Stimulated activated CD8-positive, alpha-beta memory T cell treated with anti-CD3 and anti-CD28 coated beads, Interleukin-7, amount 100 ng/mL, for 48 hours (primary cell): ENCODE measurements at places on chromosomes 6 and 20.

- no peak for DNase-seq
Measured at GRCh38 chr6:85641522-85641896, 1.2 kb downstream of the SYNCRIP start.

DNA sequence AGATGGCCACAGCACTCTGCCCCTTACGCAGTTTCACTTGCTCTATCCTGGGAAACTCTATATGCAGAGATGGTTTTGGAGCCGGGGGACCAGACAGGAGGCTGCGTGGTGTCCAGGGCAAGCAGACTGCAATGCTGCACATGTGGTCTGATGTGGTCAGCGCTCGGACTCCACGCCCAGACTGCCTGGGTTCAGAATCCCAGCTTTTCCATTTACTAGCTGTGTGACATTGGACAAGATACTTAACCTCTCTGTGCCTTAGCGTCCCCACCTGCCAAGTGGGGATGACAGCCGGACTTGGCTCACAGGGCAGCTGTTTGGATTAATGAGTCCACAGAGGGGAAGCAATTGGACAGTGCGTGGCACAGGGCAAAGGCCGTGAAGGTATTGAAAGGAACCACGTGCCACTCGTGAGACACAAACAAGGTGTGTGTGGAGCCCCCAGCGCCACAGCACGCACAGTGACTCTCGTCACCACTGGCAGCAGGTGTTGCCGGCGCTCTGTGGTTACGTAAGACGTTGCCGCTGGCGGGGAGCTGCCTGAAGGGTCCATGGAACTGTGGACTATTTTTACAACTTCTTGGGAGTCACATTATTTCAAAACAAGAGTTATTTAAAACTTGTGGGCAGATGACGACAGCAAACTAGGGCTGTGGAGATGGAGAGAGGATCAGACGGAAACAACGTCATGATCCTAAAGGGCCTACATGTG is 201.4 kb downstream of the PREX1 start:
- DNase-seq, result no peak

- DNase-seq, result no peak
Measured at GRCh38 chr6:42237857-42238256, 20.2 kb upstream of the MRPS10 start.

DNA sequence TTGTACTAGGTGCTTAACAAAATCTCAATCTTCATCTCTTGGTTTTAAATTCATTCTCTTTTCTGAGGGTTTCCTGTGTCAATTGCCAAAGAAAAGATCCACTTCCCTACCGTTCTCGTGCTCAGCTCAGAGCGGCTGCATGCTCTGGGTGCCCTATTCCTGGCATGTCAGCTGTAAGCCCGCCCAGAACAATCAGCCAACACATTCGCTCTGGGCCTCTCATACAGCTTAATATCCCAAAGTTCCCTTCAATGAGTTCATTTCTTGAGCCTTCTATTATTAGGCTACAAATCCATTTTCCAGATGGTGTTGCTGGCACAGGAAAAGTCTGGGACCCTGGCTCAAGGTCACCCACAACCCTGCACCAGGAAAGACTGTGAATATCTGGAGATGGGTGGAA is 24.3 kb upstream of the LRFN2 start:
- DNase-seq, result no peak

DNA sequence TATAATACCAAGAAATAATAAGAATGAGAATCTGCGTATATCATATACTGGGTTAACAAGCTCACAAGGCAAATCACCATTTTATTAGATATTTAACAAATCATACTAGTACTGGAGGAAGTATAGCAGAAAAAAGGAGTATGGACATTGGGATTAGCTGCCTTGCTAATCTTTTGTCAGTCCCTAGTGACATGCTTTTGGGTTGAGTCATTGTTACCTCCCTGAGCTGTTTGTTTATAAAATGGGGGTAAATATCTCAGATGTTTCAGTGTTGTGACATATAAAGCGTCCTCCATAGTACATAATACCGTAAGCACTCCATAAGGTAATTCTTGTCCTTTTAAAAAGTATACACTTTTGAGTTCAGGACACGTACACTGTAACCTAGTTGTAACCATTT is 107.0 kb downstream of the ESR1 start:
- DNase-seq, result no peak

DNA sequence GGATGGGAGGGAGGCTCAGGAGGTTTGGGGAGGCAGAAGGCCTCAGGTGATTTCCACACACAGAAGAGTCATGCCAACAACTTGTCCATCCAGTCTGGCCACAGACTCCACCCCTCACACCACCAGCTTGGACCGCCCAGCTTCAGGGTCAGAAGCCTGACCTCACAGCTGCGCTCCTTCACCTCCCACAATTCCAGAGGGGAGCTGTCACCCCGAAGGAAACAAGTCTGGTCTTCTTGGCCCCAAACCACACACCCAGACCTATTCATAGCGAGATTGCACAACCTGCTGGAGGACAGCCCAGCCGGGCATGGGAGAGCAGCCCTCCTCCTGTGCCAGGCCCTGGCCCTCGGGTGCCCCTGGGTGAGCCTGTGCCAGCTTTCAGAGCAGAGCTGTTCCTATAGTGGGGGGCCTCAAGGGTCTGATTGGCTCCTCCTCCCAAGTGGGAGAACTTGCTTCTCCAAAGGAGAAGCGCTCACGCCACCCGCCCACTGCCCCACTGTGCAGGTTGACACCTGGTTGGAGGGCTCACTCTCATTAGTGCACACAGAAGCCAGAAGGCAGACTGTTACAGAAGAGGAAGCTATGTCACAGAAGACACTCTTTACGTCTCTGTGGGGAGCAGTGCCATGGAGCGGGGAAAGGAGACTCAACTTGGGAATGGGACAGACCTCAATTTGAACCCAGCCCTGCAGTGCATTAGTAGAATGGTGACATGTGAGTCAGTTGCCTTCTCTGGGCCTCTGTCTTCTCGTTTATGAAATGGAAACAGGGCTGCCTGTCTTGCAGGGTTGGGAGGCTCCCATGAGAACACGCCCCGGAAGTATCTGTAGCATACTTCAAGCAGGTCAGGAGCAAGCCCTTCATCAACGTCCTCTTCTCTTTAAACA is 128.8 kb downstream of the FOXO3 start:
- no peak for DNase-seq

DNA sequence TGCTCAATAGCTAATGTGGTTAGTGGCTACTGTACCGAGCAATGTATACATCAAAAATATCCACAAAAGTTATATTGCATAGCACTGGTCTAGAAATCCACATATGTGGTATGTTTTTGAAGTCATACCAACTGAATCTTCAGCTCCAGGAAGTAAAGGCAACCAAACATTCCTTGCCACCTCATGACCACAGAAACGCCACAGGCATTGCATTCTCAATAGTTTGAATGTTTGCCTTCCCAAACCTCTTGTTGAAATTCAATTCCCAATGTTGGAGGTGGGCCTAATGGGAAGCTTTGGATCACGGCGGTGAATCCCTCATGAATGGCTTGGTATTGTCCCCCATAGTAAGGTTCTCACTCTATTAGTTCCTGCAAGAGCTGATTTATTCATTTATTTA is 18.2 kb upstream of the ZNF391 start:
- DNase-seq, result no peak

DNA sequence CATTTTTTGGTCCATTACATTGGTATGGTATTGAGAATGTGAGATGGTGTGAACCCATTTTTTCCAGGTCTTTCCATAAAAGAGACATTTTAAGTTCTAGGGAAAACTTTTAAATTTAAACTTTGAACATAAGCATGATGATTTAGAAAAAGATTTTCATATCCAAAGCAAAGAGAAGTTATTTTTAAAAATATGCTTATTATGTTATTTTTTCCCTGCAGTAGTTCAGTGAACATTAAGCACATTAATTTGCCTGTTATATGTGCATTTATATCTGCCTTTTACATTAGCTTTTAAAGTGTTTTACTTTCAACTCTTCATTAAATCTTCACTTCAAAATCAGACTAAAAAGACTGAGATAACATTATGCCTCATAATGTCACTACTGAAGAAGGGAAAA is 116.7 kb downstream of the AHI1 start:
- DNase-seq, result no peak

- no peak for DNase-seq
Measured at GRCh38 chr20:32206760-32207625, 550 bp downstream of the PLAGL2 start.

DNA sequence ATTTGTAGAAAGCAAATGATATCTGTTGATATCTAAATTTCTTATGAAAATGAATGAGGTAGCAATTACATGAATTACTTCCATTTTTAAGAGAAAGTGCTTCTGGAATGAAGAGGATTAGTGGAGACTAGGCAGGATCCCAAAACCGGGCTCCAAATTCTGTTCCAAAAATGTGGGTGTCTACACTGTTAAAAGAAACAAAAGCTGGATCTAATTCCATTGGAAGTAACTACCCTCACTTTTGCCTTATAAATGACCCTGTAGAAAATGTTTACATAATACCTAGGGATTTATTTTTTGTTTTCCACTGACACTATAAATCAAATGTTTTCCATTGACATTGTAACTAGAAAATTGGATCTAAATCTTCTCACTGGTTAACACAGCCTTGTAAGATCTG is 454.9 kb upstream of the JARID2 start:
- no peak for DNase-seq

- no peak for DNase-seq
Measured at GRCh38 chr6:15674690-15675386, 12.0 kb upstream of the DTNBP1 start.

GRCh38 chr6:52647199-52647598 is 23.7 kb upstream of the TMEM14A start:
- no peak for DNase-seq

DNA sequence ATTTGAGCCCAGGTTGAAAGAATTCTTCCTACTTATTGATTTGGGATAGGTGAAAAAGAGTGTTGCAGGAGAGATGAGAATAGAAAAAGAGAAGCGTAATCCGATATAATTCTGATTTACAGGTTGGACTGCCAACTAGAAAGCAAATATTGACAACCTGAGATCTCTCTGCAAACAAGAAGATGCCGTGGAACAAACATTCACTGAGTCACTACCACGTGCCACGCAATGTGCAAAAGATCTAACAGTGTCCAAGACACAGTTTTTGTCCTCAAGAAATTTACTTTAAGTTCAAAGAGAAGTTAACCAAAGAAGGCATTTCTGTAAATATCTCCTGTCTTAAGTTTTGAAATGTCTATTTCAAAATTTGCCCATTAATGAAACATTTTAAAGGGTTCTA is 578.0 kb upstream of the ARID1B start:
- DNase-seq, result no peak
